ENCODE measurements at places on chromosomes 7 and 10.

DNA sequence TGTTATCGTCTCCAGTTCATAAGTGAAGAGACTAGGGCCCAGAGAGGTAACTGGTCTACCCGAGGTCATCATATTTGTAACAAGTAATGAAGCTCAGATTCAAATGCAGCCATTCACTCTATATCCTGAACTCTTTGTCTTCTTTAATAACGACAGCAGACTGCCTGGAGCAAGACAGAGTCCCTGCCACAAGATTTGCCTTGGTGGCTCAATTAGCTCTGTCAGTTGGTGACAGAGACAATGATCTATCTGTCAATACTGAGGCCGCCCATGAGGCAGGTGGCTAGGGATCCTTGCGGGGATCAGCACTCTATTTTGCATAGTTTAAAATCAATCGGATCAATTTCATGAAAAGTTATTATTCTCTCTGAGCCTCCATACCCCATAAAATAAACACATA lies 43.9 kb downstream of the SH3PXD2A start:
- no peak for DNase-seq

DNA sequence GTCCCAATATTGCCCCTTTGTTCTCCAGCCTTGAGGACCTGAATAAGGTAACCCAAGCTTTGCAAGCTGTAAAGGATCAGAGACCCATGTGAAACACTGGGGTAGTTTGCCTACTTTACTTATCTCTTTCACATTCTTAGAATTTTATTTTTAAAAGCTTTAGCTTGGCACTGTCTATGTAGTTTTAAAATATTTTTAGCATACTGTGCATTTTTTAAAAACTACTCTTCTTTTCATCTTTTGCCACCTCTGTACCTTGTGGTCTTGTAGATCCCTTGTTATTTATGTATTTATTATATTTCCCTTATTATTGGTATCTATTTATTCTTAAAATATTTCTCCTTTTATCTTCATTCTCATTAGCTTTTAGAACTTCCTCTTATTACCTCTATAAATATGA lies 12.0 kb upstream of the PTPRZ1 start:
- DNase-seq, result no peak

- DNase-seq, result no peak
Measured at GRCh38 chr7:130134726-130135125, 64.4 kb downstream of the KLHDC10 start.

DNA sequence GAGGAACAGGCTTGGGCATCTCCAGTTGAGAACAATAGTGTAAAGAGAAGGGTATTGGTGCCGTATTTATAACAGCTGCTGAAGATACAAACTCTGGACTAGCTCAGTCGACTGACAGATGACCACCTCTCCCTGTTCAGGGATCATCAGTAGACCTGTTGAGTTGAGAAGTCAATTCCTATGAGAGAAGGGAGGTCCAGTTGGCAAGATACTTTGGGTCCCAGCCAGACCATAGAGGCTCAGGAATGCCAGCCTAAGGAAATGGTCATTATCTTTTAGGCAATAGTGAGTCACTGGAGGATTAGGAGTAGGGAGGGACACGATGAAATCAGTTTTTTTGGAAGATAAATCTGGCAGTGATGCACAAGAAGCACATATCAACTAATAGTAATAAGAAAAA lies 202.9 kb downstream of the TRIL start:
- no peak for DNase-seq

DNA sequence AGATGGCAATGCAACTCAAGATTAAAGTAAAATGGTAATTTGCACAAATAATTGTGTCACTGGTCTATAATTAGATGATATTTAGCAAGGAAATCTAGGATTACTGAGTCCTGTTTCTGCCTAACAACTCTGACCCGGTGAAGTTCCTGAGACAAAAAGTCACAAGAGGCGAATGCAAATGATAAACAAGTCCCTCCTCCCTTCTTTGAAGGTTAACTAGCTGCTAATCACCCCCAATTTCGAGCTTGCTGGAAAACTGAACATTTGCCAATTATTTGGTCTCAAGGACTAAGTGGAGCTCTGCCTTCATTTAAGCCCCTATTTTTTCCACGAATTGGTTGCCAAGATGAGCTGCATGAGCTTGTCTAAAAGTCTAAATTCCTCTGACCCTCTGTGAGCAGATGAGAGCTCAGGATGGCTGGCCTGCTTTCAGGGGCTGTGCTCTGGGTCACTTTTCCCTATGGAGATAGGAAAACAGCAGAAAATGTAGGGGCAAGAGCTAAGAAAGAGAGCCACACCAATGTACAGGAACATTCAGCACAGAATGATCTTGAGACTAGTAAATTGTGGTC lies 127.3 kb downstream of the MBL2 start:
- no peak for DNase-seq

DNA sequence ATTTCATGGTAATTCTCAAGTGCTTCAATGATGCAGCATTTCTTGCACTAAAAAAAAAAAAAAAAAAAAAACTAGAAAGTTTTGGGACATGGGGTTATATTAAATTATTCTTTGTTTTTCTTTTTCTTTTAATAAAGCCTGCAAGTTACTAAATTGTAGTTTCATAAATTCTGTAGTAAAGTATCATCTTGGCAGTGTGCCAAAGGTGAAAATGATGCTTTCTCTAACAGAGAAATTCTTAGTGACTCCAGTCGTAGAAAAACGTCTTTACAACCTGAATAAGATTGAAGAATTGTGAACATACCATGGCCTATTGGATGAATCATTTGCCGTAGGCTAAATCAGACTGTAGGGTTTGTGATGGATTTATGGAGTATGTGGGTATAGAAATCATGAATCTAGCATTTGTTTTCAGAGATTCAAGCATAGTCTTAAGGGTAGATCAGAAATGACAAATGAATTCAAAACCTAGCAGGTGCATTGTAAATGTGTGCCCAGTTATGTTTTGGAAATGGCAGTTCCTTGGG lies 27.1 kb downstream of the RBM17 start:
- DNase-seq, result no peak

- DNase-seq, result no peak
Measured at GRCh38 chr10:97597778-97598177, 8.3 kb downstream of the C10orf62 start.

GRCh38 chr10:121595351-121595805 lies 2.9 kb downstream of the FGFR2 start:
- DNase-seq, result no peak

DNA sequence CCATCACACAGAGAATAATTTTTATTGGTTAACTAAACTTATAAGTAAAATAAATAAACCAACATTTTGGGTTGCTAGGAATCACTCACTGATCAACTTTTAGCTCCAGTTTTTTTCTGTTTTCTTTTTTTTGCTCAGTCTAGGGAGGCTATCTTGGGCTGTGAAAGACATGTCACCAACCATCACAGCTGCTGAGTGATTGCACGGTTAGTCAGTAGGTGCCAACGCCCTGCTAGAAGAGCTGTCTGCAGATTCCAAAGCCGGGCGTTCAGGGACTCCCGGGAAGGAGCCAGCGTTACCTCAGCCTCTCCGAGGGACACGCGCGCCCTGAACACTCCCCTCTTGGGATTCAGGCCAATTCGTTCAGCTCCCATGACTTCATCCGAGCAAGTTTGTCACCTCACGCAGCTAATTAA lies 604 bp upstream of the STAM start:
- no peak for DNase-seq

DNA sequence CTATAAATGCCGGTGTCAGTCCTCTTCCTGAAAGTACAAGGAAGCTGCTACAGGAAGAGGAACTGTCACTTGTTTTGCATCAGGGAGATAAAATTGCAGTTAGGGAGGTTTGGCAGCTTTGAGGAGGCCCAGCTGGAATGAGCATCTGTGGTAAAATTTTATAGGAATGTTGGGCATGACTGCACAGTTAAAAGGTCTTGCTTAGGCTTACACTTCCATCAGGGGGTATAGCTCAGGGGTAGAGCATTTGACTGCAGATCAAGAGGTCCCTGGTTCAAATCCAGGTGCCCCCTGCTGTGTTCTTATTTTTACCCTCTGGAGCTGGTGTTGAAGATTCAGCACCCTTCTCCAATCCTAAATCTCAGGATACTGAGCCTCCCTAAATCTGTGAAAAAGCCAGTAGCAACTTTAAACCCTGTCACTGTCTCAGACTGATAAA lies 65.9 kb downstream of the ZNF467 start:
- no peak for DNase-seq

DNA sequence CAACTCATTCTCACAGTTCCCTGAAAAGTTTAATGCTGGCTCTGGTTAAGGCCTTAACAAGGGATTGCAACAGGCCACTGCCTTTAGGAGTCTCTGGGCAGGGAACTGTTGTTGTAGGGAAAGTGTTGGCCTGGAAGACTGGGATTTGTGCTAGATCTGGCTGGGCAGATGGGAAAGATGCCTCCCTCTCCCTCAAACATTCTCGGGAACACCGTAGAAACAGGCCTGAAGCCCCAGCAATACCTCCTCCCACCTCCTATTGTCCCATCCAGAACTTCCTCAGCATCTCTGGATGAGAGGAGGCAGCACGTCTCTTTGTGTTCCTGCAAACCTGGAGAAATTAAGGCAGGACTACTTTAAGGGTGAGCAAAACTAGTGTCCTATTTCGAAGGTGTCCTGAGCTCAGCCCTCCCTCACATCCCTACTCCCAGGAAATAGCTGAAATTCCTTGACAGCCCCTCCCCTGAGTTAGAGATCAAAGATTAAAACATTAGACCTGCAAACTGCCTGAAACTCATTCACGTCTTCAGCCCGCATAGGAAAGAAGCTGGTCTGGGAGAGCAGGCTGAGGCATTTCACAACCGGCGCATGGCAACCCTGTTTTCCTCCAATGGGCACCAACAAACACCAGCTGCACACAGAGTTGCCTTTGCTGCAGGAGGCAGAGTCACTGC lies 10.9 kb upstream of the MAP3K8 start:
- no peak for DNase-seq

DNA sequence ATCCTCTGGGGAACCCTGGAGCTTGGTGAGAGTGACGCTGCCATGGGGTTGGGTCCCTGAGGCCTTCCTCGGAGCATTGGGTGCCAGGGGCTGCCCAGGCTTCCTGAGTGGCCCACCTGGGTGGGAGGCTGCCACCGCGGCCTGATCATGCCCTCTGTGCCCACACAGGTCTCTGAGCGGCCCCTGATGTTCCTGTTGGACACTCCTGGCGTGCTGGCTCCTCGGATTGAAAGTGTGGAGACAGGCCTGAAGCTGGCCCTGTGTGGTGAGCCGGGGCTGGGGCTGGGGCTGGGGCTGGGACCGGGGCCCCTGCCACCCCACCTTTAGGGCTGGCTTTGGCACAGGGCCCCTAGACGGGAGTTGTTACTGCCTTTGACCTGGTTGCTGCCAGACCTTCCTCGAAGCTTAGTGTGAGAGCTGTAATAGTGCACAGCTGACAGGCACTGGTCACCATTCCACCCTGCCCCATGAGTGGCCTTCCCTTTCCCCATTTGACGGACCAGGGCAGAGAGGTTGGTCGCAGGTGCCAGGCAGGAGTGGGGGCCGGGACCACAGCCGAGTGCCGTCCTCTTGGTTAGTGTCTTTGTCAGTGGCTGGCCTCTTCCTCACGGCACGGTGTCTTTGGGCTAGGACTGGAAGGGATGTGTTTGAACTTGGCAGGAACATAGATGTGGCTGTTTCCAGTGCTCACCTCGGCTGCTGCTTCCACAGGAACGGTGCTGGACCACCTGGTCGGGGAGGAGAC lies 8.2 kb downstream of the MTG1 start:
- DNase-seq, result no peak

- no peak for DNase-seq
Measured at GRCh38 chr10:90204131-90204955, 503.0 kb downstream of the KIF20B start.

- DNase-seq, result no peak
Measured at GRCh38 chr7:87414794-87415188, 60.7 kb downstream of the ABCB4 start.

- no peak for DNase-seq
Measured at GRCh38 chr7:13770305-13770704, 219.2 kb downstream of the ETV1 start.

GRCh38 chr7:111138586-111138985 lies 47.7 kb downstream of the LRRN3 start:
- DNase-seq, result no peak

- no peak for DNase-seq
Measured at GRCh38 chr10:61225939-61226338, 227.2 kb downstream of the TMEM26 start.

DNA sequence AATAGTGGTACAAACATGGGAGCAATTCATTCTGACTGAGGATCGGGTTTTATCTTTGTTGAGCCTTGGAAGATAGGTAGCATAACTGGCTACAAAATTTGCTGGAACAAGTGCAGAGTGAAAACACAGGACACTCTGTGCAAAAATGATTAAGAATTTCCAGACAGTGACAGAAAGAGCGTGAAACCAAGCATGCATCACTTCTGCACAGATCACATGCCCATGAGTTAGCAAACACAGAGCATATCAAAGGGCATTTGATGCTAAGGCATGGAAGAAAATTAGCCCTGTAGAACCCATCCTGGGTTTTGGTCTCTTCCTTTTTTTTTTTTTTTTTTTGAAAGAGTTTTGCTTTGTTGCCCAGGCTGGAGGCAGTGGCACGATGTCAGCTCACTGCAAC lies 28.3 kb downstream of the TECTB start:
- DNase-seq, result no peak

GRCh38 chr10:125213541-125214282 lies 53.3 kb upstream of the CTBP2 start:
- DNase-seq, result no peak

DNA sequence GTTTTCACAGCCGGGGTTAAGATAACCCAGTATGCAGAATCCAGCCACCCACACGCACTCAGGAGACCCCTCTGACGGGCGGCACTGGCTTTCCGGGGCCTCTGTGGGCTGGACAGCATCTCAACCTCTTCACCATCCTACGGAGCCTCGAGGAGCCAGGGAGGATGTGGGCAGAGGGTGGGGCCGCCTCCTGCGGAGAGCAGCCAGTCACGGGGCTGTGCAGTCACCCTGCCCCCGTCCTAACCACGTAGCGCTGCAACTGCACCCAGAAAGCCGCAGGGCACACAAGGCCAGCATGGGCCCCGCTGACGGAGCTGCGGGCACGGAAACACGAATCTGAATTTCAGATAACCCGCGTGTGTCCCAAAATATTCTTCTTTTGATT lies 270.3 kb downstream of the ELFN1 start:
- peak; percentile 79 for DNase-seq

GRCh38 chr10:96495544-96495943 lies 18.2 kb downstream of the TLL2 start:
- DNase-seq, result no peak

DNA sequence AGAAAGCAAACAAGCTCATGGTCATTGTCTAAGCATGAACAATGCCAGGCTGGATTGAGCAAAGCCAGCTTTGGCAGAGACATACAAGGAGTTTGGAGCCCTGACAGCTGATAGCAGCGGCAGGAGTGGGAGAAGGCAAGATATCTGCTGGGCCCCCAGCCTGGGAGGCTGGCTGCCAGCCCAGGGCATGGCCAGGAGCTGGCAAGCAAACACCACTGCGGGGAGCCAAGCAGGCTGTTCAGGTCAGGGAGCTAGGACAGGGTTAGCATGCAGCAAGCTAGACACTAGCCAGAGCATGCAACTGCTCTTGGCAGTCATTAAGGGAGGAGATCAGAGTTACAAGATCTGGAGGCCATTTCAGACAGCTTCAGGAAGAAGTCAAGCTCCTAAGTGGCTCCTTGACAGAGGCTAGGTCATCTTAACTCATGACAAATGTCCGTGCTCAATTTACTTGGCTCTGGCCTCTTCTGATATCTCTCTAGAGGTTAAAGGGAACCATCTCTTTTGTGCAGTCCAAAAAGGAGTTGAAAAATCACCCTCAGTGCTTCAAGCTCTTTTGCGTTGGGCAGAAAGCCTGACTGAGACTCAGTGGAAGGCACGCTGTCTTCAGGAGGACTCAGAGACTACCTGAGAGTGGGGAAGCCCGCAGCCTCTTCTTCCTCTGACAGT lies 436.8 kb upstream of the C7orf33 start:
- no peak for DNase-seq

GRCh38 chr10:107364872-107365271 lies 200.4 kb upstream of the SORCS1 start:
- no peak for DNase-seq

- DNase-seq, result no peak
Measured at GRCh38 chr10:125264757-125265578, 104.6 kb upstream of the CTBP2 start.
